Activated CD4-positive, alpha-beta T cell treated with anti-CD3 and anti-CD28 coated beads, Interleukin-2, amount 50 U/mL, for 4 hours (primary cell): ENCODE measurements at places on chromosomes 5 and 9.

- no peak for DNase-seq
These were observed 5.2 kb downstream of the MEF2C start for GRCh38 chr5:88877826-88878225.

DNA sequence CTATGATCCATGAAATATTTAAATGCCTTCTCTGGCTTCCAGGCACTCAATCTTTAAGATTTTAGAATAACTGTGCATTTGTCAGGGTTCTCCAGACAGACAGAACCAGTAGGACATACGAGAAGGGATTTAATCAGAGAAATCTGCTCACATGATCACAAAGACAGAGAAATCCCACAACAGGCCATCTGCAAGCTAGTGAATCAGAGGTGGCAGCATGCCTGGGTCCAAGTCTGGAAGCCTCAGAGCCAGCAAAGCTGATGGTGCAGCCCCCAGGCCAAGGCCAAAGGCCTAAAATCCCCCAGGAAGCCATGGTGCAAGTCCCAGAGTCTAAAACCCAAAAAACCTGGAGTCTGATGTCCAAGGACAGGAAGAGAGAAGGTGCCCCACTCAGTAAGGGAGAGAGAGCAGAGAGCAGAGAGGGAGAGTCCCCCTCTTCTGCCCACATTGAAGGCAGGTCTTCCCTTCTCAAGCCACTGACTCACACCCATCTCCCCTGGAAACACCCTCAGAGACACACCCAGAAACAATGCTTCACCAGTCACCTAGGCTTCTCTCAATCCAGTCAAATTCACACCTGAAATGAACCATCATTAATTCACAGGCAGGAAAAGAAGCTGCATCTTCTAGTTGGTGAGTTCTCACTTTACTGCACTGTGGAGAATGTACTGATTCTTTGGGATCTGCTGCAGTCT lies 48.7 kb downstream of the CAMSAP1 start:
- no peak for DNase-seq

DNA sequence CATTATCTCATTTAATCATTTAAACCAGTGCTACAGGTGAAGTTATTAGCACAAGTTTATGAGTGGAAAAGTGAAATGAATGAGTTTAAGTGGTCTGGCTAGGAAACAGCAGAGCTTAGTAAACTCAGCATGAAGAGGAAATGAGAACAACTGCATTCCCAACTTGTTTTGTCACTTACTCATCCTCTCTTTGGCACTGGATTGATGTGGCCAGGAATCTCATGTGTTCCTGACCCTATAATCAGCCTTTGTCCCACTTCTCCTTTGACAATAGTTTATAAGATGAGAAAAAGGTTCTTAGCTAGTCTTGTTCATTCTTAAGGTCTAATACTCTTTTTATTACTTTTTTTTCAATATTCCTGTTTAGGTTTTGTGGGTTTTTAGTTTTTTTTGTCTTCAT lies 559.2 kb upstream of the TLE4 start:
- DNase-seq, result no peak

- DNase-seq, result no peak
These were observed 286.9 kb upstream of the CD180 start for GRCh38 chr5:67483453-67484030.

GRCh38 chr5:68641211-68641610 lies 425.7 kb downstream of the PIK3R1 start:
- no peak for DNase-seq

- DNase-seq, result no peak
These were observed 18.0 kb upstream of the PRR16 start for GRCh38 chr5:120446068-120446492.

- no peak for DNase-seq
These were observed 161.1 kb upstream of the TBCA start for GRCh38 chr5:77937015-77937908.

- no peak for DNase-seq
These were observed 35.6 kb downstream of the TNFSF8 start for GRCh38 chr9:114894609-114895433.

DNA sequence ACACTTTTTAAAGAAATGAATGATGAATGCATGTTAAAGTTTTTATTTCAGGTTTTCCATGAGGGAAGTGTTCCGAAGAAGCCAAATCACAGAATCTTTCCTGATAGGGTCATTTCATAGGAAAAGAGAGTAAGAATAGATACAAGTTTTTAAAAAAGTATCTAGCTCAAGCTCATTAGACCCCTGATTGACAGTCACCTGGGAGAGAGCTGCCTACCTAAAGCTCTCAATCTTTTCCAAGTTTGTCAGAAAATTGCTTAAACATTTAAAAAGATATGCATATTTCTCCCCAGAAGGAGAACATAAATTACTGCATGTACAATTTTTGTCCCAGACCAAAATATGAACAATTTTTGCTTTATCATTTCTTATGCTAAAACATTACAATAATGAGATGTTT lies 47.9 kb upstream of the CHSY3 start:
- no peak for DNase-seq

GRCh38 chr5:34834794-34835089 lies 4.2 kb upstream of the TTC23L start:
- DNase-seq, result no peak
